Stimulated activated CD8-positive, alpha-beta memory T cell treated with anti-CD3 and anti-CD28 coated beads, Interleukin-2, amount 100 ng/mL, for 1 hour (primary cell): ENCODE measurements at places on chromosomes 1 and 21.

DNA sequence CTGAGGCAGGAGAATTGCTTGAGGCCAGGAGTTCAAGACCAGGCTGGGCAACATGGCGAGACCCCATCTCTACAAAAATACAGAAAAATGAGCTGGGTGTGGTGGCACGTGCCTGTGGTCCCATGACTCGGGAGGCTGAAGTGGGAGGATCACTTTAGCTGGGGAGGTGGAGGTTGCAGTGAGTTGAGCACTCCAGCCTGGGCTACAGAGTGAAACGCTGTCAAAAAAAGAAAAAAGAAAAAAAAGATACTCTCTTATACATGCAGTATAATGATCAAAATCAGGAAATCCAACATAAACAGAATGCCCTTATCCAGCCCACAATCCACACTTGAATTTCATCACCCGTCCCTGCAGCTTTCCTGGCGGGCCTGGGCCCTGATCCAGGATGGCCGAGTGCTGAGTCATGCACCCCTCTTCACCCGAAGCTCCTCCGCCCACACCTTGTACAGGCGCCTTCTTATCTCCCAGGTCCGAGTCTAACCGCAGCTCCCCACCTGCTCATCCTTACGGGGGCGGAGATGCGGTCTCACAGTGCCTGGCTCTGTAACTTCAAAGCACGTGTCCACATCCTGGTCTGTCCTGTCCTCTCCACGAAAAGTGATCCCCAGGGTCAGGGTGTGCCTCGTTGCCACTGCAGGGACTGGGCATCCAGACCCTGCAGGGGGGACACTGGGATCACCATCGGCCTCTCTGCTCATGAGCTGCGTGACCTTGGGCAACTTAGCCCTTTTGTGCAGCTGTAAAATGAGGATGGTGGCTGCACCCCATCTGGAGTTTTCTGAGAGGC lies 120.2 kb upstream of the SLC45A1 start:
- no peak for DNase-seq

DNA sequence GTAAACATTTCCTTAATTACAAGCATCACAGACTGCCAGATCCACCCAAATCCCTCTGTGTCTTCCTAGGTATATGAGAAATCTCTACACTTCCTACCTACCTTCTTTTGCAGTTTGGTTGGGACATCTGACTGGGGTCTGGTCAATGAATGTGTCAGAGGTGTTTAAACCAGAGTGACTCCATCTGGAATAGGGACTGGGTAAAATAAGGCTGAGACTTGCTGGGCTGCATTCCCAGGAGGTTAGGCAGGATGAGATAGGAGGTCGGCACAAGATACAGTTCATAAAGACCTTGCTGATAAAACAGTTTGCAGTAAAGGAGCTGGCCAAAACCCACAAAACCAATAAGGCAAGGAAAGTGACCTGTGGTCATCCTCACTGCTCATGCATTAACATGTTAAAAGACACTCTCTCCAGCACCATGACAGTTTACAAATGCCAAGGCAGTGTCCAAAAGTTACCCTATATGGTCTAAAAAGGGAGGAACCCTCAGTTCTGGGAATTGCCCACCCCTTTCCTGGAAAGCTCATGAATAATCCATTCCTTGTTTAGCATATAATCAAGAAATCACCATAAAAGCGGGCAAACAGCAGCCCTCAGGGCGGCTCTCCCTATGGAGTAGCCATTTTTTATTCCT lies 87.4 kb upstream of the BACE2 start:
- no peak for DNase-seq

DNA sequence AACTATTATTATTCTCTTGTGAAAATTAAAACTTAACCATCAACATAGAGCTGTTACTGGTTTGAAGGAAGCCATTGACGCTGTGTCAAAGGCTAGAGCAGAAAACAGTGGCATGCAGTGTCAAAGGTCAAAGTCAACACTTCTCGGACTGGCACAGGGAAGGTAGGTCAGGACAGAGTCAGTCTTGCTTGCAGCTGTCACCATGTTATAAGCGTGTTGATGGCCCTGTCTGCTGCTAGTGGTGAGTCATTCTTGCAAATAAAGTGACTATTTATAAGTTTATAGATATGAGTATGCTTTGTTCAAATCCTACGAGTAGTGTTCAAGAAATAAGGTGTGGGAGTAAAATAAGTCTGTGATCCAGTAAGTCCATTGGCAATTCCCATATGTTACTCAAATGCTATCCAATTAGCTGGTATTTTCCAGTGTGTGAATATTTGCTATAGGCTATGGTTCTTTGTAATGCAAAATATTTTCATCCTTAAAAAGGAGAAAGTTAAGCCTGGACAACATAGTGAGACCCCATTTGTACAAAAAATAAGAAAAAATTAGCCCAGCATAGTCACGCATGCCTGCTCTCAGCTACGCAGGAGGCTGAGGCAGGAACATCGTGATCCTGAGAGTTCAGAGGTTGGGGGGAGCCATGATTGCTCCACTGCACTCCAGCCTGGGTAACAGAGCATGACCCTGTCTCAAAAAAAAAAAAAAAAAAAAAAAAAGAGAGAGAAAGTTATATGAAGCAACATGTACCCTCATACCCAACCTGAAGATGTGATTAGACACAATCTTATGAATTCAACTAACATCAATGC lies 26.3 kb upstream of the TINAGL1 start:
- DNase-seq, result no peak

- no peak for DNase-seq
Measured at GRCh38 chr1:194830387-194830786, 1644.0 kb upstream of the B3GALT2 start.

DNA sequence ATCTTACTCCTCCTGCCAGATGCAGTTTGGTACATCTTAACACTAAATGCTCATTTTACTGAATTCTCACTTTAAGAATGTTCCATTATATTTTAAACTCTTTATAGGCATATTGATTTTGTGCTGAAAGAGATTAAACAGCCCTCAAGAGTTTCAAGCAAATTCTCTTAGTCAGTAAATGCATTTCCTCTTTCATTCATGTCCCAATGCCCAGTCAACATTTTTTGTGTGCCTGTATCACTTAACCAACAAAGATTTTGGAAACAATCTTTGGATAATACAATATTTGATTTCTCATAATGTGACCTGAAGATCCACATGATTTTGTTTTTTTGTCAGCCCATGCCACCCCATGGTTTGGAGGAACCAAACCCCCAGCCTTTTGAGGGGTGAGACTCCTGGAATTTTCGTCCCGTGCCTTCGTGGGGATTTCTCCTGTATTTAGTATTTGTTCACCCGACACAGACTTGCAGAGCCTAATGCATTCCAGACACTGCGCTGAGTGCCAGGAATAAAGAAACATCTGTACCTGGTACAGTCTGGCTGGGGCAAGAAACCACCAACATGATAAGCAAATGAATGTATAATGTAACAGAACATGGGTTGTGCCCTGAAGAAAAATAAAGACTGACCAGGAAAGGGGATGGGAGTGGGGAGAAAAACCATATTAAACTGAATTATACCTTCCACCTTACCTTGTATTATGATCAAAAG lies 47.1 kb upstream of the ETS2 start:
- no peak for DNase-seq

DNA sequence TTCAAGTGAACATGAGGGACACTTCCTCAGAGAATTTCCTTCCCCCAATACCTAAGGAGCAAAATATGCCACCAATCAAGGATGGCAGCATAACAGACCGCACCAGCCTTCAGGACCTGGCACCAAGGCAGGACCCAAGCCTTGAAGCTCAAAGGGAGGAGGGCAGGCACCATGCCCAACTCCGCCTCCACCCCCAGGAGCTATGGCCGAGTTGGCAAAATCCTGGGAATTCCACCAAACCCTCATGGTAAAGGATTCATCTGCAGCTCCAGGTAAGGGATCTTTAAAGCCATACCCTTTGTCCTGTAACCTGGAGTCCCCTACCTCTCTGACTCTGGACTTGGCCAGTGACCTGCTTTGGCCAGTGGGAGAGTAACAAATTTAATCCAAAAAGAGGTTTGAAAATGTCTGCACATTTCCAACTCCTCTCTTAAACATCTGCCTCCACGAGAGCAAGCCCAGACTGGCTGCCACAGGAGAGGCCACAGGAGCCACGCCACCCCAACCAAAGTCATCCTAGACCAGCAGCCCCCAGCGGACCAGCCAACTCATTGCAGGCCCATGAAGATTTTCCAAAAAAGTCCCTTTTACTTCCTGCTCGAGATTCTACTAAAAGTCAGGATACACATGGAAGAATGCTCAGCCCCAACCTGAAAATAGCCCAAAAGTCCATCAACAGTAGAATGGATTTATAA lies 41.9 kb downstream of the NPHP4 start:
- no peak for DNase-seq

- DNase-seq, result no peak
Measured at GRCh38 chr1:234108921-234109320, 204.4 kb downstream of the SLC35F3 start.

- DNase-seq, result peak; percentile 18
Measured at GRCh38 chr1:47710329-47711071, 272.7 kb downstream of the FOXD2 start.

DNA sequence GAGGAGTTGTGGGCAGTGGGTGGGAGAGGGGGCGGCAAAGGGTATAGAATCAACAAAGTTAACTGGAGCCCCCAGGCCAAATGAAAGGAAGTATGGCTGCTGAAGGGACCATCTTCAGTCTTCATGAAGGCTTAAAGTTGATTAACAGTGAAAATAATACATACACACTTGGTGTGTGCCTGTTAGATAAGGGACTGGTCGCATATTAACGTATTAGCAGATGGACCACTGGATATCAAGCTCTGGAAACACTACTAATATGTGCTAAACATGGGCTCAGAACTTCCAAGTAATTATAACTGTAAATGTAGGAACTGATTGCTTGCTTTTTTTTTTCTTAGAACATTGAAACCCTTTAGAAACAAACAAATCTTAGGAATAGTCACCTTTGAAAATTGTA lies 224.7 kb upstream of the KIAA0040 start:
- DNase-seq, result no peak

- no peak for DNase-seq
Measured at GRCh38 chr1:225534772-225535171, 106.9 kb upstream of the LBR start.

GRCh38 chr1:184577319-184577718 lies 177.3 kb downstream of the EDEM3 start:
- no peak for DNase-seq

DNA sequence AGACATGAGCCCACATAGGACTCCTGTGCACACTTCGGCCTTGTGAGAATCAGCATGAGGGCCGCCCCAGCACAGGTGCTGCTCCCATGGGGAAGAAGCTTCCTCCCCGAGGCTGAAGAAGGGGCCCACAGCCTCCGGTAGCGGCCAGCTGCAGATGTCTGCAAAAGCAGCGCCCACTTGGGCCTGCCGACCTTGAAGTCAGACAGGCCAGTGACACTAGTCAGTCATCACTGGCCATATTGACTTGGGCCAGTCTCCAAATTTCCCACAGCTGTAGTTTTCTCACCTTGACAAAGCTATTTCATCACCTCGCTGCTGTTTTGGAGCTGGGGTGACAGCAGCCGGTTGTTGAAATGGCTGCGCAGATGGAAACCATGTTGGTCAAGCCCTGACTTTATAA lies 83.0 kb downstream of the RIPK4 start:
- no peak for DNase-seq

GRCh38 chr1:240517891-240518290 lies 94.1 kb downstream of the GREM2 start:
- DNase-seq, result no peak

- DNase-seq, result no peak
Measured at GRCh38 chr1:97787231-97787630, 133.6 kb downstream of the DPYD start.

GRCh38 chr1:185850366-185850765 lies 116.2 kb downstream of the HMCN1 start:
- DNase-seq, result no peak

- DNase-seq, result no peak
Measured at GRCh38 chr1:172960454-172961208, 90.1 kb downstream of the TNFSF18 start.

DNA sequence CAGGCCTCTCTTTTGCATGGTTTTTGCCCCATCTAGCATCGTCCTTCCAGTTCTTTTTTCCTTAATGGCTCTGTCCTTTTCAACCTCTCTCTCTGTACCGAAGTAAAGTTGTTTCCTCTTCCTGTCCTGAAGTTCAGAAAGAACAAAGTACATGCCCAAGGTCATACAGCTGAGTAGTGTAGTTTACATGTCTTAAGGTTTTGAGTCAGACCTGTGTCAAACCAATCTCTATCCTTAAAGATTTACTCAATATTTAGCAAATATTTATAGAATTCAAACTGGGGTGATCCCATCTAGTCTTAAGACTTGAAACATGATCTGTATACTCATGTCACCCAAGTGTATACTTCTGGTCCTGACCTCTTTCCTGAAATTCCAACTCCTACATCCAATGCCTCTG lies 118.7 kb upstream of the SGIP1 start:
- DNase-seq, result no peak

DNA sequence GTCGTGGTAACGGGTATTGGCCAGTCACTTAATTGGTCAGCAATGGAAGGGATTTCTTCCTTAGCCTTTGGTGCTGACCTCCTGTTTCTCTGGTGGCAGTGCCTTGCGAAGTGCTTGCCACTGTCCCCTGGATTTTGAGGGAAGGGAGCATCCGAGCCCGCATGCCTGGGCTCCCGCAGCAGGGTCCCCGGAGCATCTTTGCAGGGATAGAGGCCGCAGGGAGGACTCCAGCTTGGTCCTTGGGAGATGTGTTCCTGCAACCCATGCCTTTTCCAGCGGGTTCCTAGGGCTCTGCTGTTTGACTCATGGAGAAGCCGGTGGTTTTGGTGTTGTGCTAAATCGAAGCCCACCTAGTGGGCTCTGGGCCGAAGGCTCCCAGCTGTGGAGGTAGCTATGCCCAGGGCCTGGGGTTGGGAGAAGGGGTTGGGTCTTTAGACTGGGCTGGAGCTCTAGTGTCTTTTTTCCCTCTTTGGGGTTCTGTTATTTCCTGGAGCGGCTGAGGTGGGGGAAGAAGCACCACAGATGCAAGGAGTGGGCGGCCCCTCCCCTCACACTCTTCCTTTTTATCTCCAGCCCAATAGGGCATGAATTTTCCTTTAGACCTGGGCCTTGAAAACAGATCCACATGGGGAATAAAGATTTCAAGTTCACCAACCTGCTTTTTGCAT lies 39.0 kb downstream of the PIK3CD start:
- DNase-seq, result no peak

DNA sequence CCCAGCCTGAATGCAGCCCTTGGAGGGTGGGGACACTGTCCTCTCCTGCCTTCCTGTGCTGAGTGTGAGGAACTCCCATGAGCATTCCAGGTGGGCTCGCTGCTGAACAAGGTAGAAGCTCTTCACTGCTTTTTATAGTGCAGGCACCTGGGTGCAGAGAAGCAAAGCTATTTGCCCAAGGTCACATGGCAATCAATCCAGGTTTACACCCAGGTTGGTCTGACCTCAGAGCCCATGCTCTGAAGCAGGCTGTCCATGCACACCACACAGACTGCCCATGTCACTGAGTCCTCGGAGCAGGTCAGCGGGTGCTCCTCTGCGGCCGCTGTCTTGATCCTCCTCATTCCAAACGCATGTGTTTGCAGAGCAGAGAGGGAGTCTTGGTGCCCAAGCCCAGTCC lies 323.4 kb upstream of the VAMP3 start:
- no peak for DNase-seq

DNA sequence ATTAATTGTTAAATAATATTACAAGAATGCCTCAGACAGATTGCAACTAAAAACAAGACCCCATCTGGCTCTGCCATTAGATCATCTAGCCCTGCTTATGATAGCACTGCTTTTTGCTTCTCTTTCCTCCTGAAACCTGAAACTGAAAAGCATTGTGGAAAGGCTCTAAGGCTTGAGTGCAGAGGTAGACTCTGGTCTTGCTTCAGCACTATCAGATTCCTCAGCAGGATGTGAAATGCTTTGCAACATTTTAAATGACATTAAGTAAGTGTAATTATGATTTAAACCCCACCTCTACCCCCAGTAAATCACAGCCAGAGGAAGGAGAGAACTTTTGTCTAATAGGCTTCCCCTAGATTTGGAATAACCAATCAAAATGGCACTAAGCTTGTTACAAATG lies 32.9 kb downstream of the PHC2 start:
- no peak for DNase-seq
